ENCODE measurements at places on chromosomes 1 and 21. TPM values are rescaled to one million over a fixed set of nuclear protein-coding genes. Genes with fewer than 3 reads are reported as not detected.

DNA sequence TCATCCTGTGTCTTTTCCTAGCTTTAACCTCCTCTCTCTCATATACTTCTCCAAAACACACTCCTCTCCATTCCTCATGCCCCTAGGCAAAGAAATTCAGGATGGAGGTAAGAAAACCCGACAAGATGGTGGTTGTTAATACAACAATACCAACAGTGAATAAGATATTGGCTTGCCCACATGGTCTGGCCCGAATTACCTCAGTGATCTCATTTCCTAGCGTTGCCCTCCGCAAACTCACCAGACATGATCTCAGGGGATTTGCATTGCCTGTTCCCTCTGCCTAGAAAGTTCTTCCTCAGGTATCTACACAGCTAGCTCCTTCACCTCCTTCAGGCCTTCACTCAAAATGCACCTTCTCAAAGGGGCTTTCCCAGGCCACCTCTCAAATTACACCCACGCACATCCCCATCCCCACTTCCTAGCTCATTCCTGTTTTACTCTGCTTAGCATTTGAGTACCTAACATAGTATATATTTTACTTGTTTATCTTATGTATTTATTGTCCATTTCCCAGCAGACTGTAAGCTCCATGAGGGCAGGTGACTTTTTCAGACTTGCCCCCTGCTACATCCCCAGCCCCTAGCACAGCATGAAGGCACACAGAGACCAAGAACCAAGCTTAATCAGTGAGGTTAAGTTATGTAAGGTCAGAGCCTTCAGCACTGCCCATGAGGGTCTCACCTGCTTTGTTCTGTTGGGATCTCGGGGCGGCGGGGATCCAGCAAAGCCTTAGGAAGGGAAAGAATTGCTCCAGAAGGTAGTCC lies 10.2 kb upstream of the UBR4 start:
- no peak for DNase-seq

- DNase-seq: no peak
Measured at GRCh38 chr1:28172713-28173150, 3.8 kb downstream of the PTAFR start.

DNA sequence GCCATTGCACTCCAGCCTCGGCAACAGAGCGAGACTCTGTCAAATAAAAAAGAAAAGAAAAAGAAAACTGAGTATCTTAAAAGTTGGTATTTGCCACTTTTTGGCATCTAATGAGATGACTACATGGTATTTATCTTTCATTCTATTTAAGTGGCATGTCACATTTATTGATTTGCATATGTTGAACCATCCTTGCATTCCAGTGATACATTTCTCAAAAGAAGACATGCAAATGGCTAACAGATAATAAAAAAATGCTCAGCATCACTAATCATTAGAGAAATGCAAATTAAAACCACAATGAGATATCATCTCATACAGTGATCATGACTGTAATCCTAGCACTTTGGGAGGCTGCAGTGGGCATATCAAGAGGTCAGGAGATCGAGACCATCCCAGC lies 28.1 kb downstream of the SFPQ start:
- no peak for DNase-seq

DNA sequence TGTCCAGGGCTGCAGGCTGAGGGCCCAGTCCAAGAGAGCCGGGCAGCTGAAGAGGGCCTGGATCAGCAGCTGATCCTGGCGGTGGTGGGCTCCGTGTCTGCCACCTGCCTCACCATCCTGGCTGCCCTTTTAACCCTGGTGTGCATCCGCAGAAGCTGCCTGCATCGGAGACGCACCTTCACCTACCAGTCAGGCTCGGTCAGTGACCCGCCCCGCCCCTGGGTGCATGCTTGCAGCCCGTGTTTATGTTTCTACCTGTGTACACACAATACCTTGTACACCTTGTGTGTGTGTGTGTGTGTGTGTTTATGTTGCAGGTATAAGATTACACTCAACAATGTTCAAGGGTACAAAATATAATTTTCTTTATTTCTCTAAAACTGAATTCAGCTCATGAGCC lies 13.0 kb downstream of the TIE1 start:
- no peak for DNase-seq

GRCh38 chr1:31409946-31410858 lies 2.8 kb upstream of the SERINC2 start:
- peak; percentile 20 for DNase-seq

GRCh38 chr1:246587032-246587431 lies 20.8 kb downstream of the CNST start:
- no peak for DNase-seq

- DNase-seq: peak; percentile 82
Measured at GRCh38 chr1:10068605-10069294, 36.0 kb downstream of the UBE4B start.

DNA sequence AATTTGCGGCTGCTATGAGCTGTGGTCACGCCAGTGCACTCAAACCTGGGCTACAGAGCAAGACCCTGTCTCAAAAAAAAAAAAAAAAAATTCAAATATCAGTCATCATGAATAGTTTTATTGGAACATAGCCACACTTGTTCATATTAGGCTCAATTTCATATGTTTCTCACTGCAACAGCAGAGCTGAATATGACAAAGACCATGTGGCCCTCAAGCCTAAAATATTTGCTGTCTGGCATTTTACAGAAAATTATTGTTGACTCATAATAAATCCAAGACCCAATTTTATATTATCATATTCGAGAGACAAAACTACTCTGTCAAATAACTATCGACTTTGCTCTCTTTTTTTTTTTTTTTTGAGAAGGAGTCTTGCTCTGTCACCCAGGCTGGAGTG lies 11.0 kb downstream of the BECN2 start:
- no peak for DNase-seq

DNA sequence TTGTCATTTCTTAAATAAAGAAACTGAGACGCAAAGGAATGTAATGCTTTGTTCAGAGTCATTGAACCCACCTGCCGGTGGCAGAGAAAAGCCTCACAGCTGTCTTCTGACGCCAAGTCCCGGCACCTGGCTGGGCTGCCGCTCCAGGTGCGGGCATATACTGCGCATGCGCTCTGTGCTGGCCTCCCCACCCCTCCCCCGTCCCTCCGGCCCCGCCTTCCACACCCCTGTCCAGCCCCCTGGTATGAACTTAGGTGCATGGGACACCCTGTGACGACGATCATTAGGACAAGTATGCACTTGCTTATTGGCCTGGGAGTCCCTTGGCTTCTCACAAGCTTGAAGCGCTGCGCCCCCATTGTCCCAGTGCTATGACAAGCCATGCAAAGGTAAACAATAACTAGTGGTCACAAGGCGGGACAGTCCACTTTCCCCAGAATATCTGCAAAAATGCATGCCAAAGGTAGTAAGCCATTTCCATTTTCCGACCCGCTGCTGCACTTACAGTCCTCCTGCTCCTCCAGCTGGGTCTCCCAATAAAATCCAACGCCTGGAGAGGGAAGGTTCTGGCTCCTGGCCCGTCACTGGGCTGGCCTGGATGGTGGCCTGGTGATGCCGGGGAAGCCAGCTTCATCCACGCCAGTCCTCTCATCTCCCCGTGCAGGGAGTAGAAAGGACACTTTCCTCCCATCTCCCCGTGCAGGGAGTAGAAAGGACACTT lies 100.4 kb downstream of the PSMG1 start:
- DNase-seq: peak; percentile 25

- DNase-seq: no peak
Measured at GRCh38 chr21:37253991-37254390, 13.1 kb downstream of the VPS26C start.

The CCDC27 gene
- total RNA-seq: not detected

The OR6K2 gene
- total RNA-seq: not detected

The GCSAML gene
- not detected for total RNA-seq

All from mammary epithelial cell (primary cell).